ENCODE measurements at places on chromosomes 13 and 19.
A peak's percentile ranks its signal among the peaks of the same experiment; 100 is the strongest.

DNA sequence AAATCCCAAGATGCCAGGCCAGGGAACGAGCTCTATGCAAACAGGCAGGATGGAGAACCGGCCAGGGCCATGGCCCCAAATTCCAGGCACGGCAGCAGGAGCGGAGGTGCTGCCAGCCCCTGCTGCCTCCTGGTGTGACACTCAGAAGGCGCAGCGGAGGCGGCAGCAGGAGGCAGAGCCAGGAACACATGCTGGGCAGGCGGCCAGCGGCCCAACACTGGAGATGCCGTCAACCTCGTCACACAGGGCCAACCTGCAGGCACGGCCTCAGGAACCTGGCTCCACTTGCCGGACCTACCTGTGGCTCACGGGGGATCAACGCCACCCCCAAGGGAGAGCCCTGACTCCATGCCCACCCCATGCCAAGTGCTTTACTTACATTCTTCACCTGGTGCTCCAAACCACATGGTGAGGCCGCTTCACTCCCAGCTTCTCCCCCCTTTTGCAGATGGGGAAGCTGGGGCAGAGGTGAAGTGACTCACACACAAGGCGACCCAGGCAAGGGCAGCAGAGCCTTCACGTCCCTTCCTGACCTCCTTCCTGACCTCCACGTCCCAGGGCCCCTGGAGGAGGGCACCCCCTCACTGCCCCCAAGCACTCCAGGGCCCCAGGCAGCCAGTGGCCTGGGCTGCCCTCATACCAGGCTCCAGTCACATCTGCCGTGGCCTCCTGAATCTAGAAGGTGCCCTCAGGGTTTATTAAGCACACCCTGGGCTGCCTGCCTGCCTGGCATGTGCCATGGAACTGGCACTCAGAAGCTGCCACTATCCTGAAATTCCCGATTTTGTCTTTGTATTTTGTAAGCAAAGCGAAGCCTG is 43.5 kb downstream of the GGACT start:
- DNase-seq, result no peak

DNA sequence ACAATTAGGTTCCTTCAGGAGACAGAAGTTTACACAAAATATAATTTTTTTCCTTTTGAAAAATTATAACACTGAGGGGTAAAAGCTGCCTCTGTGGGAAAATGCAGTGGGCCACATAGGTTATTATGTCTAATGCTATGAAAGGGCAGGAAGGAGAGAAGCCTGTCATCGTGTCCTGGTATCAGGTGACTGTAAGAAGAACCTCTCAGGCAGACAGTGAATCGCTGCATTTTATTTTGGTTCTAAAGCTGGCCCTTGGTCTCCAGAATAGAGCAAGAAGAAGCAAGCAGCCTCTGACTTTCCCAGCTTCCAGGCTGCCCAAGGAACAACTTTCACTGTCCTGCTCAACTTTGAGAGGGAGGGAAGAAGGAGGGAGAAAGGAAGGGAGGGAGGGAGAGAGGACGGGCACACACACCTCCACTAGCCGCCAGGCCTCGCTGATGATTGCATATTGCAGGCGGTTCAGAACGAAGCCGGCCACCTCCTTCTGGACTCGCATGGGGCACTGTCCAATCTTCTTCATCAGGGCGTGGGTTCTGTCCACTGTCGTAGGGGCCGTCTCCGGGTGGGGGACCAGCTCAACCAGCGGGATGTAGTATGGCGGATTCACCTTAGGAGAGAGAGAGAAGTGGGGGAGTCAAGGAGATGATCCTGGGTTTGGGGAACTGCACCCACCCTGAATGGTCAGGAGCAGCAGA is 93.8 kb downstream of the CRYL1 start:
- DNase-seq, result no peak

DNA sequence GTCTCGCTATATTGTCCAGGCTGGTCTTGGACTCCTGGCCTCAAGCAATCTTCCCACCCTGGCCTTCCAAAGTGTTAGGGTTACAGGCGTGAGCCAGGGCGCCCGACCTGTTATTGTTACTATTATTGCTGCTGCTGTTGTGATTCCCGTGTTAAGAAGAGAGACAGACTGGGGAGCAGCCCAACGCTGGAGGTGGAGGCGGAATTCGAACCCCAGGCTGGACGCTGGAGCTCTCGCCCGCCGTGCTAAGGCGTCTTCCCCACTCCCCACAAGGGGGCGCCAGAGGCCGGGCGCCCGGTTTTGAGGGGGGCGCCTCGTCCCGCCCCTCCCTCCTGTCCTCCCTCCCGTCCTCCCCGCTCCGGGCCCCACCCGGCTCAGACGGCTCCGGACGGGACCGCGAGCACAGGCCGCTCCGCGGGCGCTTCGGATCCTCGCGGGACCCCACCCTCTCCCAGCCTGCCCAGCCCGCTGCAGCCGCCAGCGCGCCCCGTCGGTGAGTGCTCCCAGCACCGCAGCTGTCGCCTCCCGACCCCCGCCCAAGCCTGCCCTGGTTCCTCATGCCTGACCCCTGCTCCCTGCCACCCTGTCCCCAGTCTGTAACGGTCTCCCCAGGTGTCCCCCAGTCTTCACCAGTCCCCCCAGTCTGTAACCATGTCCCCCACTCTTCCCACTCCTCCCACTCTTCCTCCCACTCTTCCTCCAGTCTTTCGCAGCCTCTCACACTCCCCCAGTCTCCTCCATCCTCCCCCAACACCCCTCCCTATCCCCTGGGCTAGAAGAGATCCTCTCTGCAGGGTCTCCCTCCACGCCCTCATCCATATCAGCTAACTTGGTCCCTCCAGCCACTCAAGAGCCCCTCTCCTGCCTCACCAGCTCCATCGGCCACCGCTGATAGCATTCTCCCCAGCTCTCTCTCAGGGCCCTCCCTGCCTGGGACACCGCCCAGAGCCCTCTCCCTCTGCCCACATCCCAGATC is at the start of gene EHD2:
Gene EHD2 (plus strand): TSS at position 377 of the 976 bp plus-strand sequence. CDS start 3,191 bp downstream, outside the sequence.
- no peak for DNase-seq

GRCh38 chr19:47755762-47756626 is 10.6 kb downstream of the NOP53 start:
- no peak for DNase-seq

DNA sequence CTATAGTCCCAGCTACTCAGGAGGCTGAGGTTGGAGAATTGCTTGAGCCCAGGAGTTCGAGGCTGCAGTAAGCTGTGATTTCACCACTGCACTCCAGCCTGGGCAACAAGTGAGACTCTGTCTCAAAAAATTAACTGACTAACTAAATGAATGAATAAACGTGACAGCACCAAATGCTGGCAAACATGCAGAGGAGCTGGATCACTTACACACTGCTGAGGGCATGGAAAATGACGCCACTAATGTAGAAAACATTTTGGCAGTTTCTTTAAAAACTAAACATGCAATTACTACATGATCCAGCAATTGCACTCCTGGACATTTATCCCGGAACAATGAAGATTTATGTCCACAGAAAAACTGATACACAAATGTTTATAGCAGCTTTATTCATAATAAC is 31.3 kb upstream of the GTF3A start:
- DNase-seq, result no peak

- DNase-seq, result no peak
These were observed 248.5 kb downstream of the KCTD12 start for GRCh38 chr13:76637641-76638141.

- peak; percentile 27 for DNase-seq
These were observed 6.8 kb upstream of the ECH1 start for GRCh38 chr19:38838208-38838985.

DNA sequence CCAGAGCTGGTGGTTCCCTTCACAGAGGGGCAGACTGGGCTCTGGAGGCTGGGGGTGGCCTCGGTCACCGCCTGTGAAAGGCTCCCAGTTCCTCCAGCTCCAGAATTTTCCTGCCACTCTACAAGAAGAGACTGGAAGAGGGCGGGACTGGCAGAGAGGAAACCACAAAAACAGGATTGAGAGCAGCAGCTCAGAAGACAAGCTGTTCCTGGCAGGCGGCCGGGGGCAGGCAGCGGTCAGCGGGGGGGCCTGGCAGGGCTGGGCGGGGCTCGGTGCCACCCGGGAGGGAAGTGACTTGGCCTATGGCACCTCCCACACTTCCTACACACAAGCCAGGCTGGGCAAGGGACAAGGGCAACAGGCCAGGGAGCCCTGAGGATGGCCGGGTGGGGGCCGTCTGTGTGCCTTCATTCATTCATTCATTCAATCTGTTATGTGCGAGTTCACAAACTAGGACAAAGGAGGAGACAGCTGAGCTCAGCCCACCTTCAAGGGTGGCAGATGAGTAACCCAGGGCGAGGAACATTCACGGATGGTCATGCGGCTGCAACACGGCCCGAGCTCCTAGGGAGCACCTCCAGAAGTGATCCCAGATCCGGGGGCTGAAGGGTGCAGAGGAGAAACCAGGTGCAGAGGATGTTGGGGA is 16.9 kb upstream of the BTBD2 start:
- no peak for DNase-seq

GRCh38 chr19:1577090-1577928 is 9.2 kb upstream of the MEX3D start:
- no peak for DNase-seq

DNA sequence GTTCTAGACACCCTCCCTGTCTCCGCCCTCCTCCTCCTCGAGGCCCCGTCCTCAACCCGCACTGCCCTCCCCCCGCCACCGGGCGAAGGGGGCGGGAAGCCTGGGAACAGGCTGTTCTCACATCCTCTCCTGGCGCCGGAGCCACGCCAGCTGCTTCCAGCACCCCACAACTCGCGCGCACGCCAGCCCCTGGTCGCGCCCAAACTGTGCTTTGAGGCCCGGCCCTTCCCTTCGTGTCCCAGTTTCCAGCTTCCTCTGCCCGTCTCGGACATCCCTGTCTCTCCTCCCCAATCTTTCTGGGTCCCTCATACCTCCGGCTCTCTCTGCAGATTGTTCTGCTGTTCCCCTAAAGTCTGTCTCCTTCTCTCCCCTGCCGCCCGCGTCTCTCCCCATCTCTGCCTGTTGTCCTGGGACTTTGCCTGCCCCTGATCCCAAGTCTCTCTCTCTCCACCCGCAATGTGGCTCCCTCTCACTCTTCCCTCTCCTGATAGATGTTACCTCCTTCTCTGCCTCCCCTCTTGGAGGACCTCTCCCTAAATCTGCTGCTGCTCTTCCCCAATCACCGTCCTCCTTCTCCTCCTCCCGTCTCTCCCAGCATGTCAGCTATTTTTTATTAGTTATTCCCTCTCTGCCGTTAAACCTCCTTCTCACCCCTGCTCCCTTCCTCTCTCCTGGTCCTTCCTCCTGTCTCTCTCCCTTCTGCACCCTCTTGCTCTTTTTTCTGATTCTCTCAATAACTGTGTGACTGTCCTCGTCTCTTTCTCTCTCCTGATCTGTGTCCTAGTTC is 14.2 kb downstream of the DPF1 start:
- no peak for DNase-seq

- DNase-seq, result no peak
These were observed 12.2 kb downstream of the PRKCSH start for GRCh38 chr19:11447347-11448262.

GRCh38 chr19:2540646-2541454 is 64.9 kb downstream of the GADD45B start:
- DNase-seq, result no peak

DNA sequence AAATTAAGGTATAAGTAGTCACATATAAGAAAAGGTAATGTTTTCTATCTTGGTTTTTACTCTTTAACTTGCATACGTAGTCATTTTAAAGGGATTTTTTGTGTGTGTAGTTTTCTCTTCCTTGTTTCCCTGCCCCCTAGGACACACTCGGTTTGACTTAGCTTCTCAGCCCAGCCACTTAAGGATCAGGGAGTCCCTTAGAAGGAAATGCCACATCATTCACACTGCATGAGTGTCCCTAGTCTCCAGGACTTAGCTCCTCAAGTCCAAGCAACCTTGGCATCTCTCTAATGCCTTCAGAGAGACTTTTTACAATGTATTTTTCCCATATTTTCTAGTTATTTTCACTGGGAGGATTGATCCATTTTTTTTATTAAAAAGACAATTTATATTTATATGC is 1407.7 kb downstream of the EFNB2 start:
- DNase-seq, result no peak

DNA sequence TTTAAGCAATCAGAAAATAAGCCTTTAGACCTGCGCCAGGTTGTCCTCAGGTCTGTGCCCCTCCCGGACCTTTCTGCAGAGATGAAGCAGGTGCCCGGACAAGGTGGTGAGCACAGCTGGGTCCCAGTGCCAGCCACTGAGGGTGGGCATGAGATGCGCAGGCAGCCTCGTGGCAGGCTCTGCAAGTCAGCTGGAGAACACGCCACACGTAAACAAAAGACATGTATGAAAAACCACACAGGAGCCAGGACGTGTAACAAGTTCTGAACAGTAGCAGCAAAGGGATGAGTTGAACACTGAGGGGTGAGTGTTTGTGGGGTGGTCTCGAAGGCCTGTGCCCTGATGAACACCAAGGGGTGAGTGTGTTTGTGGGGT is 68.8 kb upstream of the MCF2L start:
- no peak for DNase-seq

DNA sequence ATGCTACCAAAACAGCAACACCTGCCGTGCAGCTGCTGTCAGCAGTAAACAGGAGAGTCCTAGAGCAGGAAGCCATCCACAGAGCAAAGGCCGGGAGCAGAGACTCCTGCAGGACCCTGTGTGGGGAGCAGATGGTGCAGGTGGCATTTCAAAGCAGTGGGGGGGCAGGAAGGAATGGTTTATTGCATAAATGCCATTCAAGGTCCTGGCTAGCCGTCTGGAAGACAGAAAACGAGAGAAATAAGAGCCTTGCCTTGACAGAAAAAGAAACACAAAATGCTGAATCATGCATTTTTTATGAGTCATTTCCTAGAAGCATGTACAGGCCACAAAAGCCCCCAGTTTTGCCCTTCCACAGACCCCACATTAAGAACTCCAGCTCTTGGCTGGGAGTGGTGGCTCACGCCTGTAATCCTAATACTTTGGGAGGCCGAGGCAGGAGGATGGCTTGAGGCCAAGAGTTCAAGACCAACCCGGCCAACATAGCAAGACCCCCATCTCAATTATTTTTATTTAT is 5.4 kb downstream of the RSPH6A start:
- no peak for DNase-seq

GRCh38 chr13:100581504-100581903 is 7.1 kb downstream of the GGACT start:
- DNase-seq, result no peak

DNA sequence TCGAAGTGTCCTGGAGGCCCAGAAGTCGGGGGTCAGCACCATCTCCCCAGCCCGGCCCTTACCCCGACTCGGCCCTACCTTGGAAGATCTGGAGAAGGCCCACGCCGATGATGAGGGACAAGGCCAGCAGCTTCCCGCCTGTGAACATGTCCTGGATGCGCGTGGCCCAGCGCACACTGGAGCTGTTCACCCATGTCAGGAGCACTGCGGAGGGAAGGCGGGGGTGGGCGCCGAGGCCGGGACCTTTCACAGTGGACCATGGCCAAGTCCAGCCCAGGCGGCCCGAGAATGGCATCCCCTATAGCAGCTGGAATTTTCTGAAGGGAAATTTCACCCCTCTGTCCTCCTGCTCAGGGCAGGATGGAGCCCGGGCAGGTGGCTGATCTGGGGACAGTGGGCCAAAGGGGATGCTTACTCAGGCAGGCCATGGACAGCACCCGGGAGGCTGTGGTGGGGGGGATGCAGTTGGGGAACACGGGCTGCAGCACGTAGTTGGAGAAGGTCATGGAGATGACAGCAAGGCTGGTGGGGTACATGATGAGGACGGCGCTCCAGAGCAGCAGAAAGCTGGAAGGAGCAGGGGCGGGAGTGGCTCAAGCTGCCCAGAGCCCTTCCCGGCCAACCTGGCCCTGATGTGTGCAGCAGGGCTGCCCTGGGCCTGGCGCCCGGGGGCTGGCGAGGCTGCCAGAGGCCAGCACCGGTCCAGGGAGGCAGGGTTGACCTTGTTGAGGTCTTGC is 13.0 kb downstream of the SLC7A10 start:
- no peak for DNase-seq

GRCh38 chr19:55563261-55563690 is 17.4 kb downstream of the ZNF579 start:
- DNase-seq, result no peak

- peak; percentile 30 for DNase-seq
These were observed 1.1 kb upstream of the LSR start for GRCh38 chr19:35247526-35248309.

Data from stimulated activated CD8-positive, alpha-beta memory T cell treated with anti-CD3 and anti-CD28 coated beads, Interleukin-4, amount 100 ng/mL, for 1 hour (primary cell).